ENCODE measurements at places on chromosomes 2 and 18. TPM values are rescaled to one million over a fixed set of nuclear protein-coding genes. Genes with fewer than 3 reads are reported as not detected.

EPB41L5 gene
- 77.8 TPM for total RNA-seq

ATOH8 gene
- total RNA-seq: 1.3 TPM

DNAH7 gene
- 5.7 TPM for total RNA-seq

ICOS gene
- not detected for total RNA-seq

MAB21L4 gene
- 12.5 TPM for total RNA-seq

SH3BP4 gene
- 49.0 TPM for total RNA-seq

SRBD1 gene
- 17.0 TPM for total RNA-seq

COL3A1 gene
- total RNA-seq: 30.4 TPM

CHPF gene
- 49.1 TPM for total RNA-seq

GALNT13 gene
- total RNA-seq: 8.3 TPM

KCMF1 gene
- 61.3 TPM for total RNA-seq

SFT2D3 gene
- 13.7 TPM for total RNA-seq

PTH2R gene
- 3.5 TPM for total RNA-seq

RAX gene
- not detected for total RNA-seq

EN1 gene
- 0.42 TPM for total RNA-seq

UGT1A4 gene
- total RNA-seq: not detected

DSC1 gene
- not detected for total RNA-seq

CNGA3 gene
- total RNA-seq: 5.3 TPM

FHOD3 gene
- total RNA-seq: 1.6 TPM

FEV gene
- total RNA-seq: 15.6 TPM

VWA3B gene
- 0.47 TPM for total RNA-seq

DUSP19 gene
- total RNA-seq: 1.9 TPM

POMC gene
- total RNA-seq: 6.5 TPM

CCDC141 gene
- total RNA-seq: 14.8 TPM

CYP27A1 gene
- total RNA-seq: 16.4 TPM

GAL3ST2 gene
- total RNA-seq: 0.51 TPM

GRB14 gene
- 46.3 TPM for total RNA-seq

RTKN gene
- total RNA-seq: 129 TPM

ALPI gene
- not detected for total RNA-seq

SH3RF3 gene
- total RNA-seq: 1.3 TPM

TLX2 gene
- total RNA-seq: not detected

ACOXL gene
- 0.19 TPM for total RNA-seq

EPB41L3 gene
- total RNA-seq: 41.7 TPM

NGEF gene
- total RNA-seq: 0.71 TPM

CFAP65 gene
- 0.67 TPM for total RNA-seq

LYPD6 gene
- 30.1 TPM for total RNA-seq

Measured in progenitor cell of endocrine pancreas (in vitro differentiated cells).